ENCODE measurements at places on chromosomes 11 and 22.

DNA sequence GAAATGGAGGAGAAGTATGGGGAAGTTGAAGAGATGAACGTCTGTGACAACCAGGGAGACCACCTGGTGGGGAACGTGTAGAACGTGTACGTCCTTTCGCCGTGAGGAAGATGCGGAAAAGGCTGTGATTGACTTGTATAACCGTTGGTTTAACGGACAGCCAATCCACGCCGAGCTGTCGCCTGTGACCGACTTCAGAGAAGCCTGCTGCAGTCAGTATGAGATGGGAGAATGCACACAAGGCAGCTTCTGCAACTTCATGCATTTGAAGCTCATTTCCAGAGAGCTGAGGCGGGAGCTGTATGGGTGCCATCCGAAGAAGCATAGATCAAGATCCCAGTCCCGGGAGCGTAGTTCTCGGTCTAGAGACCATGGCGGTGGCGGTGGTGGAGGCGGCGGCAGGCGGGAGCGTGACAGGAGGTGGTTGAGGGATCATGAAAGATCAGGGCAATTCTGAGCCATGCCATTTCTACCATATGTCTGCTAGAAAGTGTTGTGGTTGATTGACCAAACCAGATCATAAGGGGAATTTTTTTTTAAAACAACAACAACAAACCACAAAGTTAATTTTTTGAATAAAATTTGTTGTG, 36.8 kb upstream of the PHOX2A start:
- no peak for DNase-seq

GRCh38 chr11:76783294-76783895, at the start of gene TSKU:
Gene TSKU, plus strand, starts transcription at chr11:76783356. Its CDS starts 12,261 bp downstream, at chr11:76795617.
- DNase-seq = no peak

GRCh38 chr22:39503630-39504029, 1.5 kb downstream of the MIEF1 start:
- no peak for DNase-seq

DNA sequence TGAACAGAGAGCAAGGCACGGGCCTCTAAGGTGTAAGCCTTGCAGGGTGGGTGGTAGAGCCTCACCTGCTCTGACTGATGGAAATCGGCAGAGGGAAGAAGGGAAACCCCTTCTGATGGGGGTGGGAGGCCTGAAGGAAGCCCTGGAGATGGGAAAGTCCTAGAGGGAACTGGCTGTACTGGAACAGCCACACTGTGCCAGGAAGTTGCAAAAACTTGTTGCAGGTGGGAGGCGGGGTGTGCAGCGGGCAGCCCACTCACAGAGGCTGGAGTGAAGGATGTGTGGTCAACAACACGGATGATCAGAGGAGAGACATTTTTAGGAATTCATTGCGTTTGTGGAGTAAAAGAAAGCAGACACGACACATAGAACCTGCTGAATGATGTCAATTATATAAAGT, 91.3 kb downstream of the ZC3H12C start:
- DNase-seq = no peak

GRCh38 chr11:3667149-3668035, 3.8 kb downstream of the CHRNA10 start:
- no peak for DNase-seq

DNA sequence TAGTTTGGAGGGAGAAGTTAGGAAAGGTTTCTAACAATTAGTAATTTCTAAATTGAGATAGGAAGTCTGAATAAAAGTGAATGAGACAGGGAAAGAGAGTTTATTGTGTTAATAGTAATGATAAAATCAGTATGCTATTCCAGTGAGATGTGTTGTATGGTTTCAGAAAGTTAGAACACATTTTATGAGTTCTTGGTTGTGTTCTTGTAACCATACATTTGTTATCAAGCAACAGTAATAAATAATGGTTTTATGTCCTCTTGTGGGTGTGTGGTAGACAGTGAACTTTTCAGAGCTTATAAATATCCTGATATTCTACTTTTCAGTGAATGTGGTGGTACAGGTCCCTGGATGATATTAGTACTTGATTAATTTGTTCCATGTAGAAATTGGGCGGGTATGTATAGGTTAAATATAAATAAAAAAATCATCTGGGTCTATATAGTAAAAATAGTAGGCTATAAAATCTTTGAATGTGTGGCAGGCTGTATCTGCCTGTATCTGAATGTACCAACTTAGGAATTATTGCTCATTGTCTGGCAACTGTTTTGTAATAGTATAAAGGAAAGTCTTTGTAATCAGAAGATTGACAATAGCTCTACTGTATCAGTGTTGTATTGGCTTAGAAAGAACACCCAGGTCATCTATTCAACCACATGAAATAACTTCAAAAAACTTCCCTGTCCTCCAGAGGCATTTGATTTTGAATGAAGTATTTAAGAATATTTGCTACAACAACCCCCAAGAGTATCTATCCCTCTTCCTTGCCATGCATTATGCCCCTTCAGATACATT, 54.8 kb downstream of the UVRAG start:
- DNase-seq = no peak

DNA sequence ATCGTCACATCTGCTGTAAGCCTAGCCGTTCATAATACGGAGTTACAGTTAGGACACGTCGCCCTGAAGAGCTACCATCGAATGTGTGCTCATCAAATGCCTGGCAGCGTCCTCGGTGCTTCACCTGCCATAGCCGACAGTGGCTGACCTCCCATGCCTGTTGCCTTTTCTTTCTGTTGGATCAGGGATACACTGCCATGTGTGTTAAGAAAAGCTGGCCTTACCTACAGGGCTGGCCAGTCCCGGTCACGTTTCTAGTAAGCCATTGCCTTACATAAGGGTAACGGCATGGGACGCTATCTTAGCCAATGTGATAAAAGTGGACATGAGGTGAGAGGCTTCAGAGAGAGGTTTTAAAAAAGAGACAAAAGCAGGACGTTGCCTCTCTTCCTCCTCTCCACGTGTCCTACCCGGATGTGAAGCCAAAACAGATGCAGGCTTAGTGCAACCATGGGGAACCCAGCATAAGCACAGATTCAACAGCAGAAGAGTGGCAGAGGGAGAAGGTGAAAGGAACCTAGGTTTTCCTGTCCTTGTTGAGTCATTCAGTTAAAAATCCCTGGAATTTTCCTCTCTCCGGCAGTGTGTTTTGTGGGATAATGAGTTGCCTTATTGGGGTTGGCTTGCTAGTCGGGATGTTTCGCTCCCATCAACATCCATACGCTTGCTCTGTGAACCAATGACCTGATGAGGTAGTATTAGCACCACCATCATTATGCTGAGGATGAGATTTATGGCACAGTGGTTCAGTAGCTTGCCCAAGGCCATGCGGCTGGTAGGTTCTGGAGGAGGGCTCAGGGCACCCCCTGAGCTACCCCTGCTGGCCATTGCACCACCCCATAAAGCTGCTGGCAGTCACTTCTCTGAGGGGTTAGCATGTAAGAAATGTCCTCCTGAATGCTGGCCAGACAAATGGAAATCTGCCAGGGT, 67.4 kb upstream of the B3GAT1 start:
- no peak for DNase-seq

DNA sequence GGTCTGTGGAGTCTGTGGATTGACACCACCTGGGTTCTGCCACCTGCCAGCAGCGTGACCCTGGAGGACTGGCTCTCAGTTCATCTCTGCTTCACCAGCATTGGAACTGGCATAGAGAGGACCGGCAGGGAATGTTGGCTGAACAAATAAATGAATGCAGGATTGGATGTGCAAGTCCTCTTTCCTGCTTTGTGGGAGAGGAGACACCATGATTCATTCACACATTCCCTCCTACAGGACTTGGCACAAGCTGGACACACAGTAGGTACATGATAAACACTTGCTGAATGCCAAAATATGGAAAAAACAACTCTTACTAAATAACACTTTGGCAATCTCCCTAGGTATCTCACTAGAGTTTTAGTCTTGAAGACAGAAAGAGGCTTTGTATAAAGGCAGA, 116.6 kb upstream of the NARS2 start:
- DNase-seq = no peak

- peak; percentile 77 for DNase-seq
Measured at GRCh38 chr22:19478901-19479354, at the start of gene UFD1. Gene UFD1, minus strand, starts transcription at chr22:19479193. Its CDS starts 108 bp downstream, at chr22:19479085.

GRCh38 chr22:17108256-17109112, 12.7 kb downstream of the TMEM121B start:
- DNase-seq = no peak

DNA sequence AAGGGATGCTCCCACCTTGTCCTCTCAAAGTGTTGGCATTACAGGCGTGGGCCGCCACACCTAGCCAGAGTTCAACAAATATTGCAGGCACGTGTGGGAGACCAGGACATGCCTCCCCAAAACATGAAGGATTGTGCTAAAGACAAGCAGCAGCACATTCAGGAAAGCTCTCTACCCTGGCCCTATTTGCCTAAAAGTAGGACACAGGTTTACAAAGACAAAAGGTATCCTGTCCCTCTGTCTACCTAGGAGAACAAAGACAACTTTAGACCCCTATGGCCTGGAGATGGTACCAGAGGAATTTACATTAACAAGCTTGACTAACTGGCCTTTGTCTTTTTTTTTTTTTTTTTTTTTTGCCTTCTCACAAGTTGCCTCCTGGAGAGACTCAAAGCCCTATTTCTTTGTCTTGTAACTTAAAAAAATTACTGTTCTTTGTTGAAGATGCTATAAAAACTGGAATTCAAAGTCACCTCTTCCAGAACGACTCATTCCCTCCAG, 859 bp upstream of the ACCS start:
- DNase-seq = no peak

- no peak for DNase-seq
Measured at GRCh38 chr11:135074397-135074998, 662.5 kb upstream of the B3GAT1 start.

GRCh38 chr22:24516301-24516737, 21.2 kb downstream of the UPB1 start:
- DNase-seq = no peak

DNA sequence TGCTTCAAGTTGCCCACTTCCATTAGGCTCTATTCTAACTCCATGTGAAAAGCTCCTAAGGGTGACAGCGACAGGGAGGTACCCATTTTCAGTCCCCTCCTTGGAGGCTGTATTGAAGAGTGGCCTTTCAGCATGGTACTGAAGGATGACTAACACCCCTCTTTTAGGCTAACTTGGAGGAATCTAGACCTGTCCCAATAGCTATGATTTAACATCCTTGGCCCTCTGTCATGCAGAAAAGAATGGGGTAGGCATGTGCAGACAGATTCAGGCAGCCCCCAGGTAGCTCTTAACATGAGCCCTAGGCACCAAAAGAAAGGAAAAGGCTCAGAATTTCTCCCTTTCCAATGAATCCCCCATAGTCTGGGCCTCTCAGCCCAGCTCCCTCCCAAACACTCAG, 89.3 kb upstream of the AMOTL1 start:
- DNase-seq = no peak

DNA sequence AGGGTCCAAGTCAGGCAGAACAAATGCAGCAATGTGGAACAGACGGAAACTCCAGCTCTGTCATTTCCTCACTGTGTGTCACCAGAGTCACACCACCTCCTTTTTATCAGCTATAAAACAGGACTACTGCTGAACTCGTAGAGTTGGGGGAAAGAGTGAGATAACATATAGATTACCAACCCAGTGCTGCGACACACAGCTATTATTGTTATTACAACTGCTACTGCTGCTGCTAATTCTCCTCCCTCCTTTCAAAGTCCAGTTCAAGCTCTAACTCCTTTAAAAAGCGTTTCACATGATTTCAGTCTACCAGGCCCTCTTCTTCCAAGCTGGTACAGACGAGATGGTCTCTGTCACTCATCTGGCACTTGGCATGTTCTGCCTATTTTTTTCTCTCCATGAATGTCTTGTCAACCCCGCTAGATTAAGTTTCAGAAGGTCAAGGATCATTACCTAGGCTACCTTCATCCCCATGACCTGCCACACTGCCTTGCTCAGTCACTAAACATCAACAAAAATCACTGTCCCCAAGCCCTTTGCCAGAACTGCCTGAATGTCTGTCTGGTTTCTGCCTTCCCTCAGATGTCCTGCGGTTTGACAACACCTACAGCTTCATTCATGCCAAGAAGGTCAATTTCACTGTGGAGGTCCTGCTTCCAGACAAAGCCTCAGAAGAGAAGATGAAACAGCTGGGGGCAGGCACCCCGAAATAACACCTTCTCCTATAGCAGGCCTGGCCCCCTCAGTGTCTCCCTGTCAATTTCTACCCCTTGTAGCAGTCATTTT, 3.7 kb upstream of the MTFP1 start:
- no peak for DNase-seq

DNA sequence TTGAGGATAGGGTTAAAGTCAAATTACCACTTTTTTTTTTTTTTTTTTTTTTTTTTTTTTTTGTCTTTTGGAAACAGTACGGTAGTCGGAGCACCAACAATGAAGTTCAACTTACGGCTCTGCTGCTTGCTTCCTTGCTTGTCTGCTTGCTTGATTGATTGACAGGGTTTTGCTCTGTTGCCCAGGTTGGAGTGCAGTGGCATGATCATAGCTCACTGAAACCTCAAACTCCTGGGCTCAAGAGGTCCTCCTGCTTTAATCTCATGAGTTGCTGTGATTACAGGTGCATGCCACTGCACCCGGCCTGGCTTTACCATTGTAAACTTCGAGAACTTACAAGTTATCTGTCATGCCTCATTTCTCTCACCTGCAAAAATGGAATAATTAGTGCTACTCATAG, 5.8 kb downstream of the SGSM3 start:
- DNase-seq = no peak
